ENCODE measurements at places on chromosomes 11 and 22.

DNA sequence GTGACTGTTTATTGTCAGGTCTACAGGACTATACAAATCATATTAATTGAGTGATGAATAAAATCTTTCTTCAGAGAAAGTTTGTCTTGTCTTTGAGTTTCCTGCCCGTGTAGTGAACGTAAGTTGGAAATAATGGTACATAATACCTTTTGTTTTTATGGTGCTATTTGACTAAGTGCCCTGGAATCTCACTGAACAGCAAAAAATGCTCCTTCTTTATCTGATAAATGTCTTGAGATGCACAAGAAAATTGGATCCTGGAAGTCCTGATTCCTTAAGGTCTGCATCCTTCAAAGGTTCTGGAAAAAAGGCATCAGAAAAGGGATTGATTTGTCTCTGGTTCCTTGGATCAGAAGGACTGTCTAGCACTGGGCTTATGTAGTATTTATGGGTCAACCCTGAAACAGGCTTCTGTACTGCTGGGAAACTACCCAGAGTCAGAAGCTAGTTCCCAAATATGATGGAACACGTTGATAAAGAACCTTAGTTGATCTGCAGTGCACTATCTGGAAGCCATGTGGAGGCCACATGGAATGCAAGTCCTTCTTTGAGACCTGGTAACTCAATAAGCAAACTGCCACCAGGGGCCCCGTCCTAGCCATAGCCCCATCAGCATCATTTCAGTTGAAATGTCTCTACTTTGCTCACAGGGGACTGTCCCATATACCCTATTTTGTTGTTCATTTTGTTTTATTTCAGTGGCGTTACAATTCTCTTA, 100.6 kb upstream of the CD44 start:
- no peak for DNase-seq

- DNase-seq, result no peak
These were observed 5.2 kb upstream of the FSHB start for GRCh38 chr11:30225642-30226041.

GRCh38 chr11:66728038-66728692, 851 bp downstream of the SPTBN2 start:
- no peak for DNase-seq

GRCh38 chr11:64891215-64891848, 12.9 kb upstream of the EHD1 start:
- no peak for DNase-seq

- DNase-seq, result no peak
These were observed 430.6 kb downstream of the BUD13 start for GRCh38 chr11:116342148-116342547.

GRCh38 chr11:8065031-8065430, 16.0 kb upstream of the TUB start:
- no peak for DNase-seq

GRCh38 chr11:96241331-96241841, 101.6 kb downstream of the MAML2 start:
- no peak for DNase-seq

GRCh38 chr11:87926250-87926970, 248.8 kb downstream of the RAB38 start:
- no peak for DNase-seq

- DNase-seq, result no peak
These were observed 527.8 kb downstream of the BRD1 start for GRCh38 chr22:49299821-49300231.

GRCh38 chr11:5285703-5286340, 15.9 kb downstream of the OR51B4 start:
- DNase-seq, result no peak

- peak; percentile 31 for DNase-seq
These were observed 31.4 kb downstream of the CREB3L1 start for GRCh38 chr11:46308631-46309419.

- no peak for DNase-seq
These were observed at the start of gene SCN4B for GRCh38 chr11:118152552-118153471. SCN4B (minus strand) TSS chr11:118152823; CDS start chr11:118152673, 150 bp downstream.

GRCh38 chr11:88384669-88385005, 47.1 kb upstream of the CTSC start:
- no peak for DNase-seq

DNA sequence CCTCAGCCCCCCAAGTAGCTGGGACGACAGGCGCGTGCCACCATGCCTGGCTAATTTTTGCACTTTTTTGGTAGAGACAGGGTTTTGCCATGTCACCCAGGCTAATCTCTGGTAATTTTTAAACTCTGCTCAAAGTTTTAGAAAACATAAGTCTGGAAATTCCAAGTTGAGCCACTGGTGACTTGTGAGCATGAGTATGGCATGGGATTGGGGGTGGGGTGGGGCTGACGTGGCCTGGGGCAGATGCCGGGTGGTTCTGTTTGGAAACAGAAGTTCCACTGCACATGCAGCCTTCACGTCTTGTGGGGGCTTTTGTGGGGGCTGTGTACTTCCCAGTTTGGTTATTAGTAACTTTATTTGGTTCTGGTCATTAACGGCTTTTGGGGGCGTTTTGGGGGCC, 67.3 kb downstream of the PTPRJ start:
- no peak for DNase-seq

DNA sequence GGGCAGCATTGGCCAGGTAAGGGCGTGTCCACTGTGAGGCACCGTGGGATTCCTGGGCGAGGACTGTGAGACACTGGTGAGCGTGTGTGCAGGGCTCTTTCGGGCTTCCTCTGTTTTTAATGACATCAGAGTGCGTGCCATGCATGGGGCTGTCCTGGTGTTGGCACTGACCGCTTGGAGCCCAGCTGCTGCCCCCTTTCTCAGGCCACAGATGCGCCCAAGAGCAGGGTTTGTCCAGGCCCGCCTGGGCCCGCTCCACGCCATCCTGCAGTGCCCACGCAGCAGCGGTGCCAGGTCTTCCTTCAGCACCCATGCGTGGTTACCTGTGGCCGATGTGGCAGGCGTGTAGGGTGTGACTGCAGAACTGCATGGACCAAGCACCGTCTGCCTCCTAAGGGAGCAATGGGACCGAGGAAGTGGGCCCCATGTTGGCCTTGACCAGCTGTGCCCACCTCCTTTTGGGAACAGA, 72.3 kb upstream of the SEPTIN5 start:
- DNase-seq, result no peak

- no peak for DNase-seq
These were observed 1.4 kb upstream of the BPIFC start for GRCh38 chr22:32465661-32466060.

DNA sequence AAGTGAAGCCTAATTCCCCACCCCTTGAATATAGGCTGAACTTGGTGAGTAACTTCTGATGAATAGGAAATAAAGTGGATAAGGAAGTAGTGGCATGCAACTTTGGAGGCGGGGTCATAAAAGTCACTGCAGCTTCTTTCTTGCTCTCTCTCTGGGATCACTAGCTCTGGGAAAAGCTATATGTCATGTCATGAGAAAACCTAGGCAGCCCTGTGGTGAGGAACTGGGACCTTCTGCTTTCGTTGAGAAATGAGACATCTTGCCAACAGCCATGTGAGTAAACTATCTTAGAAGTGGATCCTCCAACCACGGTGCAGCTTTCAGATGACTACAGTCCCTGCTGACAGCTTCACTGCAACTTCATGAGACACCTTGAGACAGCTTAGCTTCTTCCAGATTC, 15.7 kb downstream of the ZNF214 start:
- DNase-seq, result no peak

DNA sequence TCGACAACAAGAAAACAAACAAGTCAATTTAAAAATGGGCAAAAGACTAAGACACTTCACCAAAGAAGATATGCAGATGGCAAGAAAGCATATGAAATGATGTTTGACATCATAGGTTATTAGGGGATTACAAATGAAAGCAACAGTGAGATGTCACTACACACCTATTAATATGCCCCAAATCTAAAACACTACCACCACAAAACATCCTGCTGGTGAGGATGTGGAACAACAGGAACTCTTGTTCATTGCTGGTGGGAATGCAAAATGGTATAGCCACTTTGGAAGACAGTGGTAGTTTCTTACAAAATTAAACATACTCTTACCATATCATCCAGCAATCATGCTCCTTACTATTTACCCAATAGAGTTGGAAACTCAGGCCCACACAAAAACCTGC, 29.0 kb downstream of the PRRG4 start:
- no peak for DNase-seq

GRCh38 chr11:62974848-62975522, 9.8 kb downstream of the SLC22A6 start:
- DNase-seq, result no peak

All from T follicular helper cell (primary cell).